ENCODE measurements at places on chromosomes 16 and 17. TPM values are rescaled to one million over a fixed set of nuclear protein-coding genes. Genes with fewer than 3 reads are reported as not detected.

DNA sequence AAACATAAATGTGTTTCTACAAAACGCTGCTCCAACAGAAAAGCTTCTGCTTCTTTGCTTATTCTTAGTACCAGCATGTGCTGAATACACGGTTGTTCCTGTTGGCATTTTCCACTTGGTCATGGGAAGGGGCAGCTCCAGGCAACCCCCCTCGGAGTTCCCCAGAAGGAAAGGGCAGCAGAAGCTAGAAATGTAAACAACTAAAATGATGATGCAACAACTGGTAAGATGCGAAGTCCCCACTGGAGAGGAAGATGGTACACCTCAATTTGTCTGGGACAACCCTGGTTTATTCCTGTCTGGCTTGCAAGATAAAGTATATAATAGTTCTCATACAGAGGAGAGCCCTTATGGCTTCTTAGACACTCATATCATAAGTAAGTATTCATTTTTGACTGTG lies 9.2 kb upstream of the CCL13 start:
- no peak for DNase-seq

DNA sequence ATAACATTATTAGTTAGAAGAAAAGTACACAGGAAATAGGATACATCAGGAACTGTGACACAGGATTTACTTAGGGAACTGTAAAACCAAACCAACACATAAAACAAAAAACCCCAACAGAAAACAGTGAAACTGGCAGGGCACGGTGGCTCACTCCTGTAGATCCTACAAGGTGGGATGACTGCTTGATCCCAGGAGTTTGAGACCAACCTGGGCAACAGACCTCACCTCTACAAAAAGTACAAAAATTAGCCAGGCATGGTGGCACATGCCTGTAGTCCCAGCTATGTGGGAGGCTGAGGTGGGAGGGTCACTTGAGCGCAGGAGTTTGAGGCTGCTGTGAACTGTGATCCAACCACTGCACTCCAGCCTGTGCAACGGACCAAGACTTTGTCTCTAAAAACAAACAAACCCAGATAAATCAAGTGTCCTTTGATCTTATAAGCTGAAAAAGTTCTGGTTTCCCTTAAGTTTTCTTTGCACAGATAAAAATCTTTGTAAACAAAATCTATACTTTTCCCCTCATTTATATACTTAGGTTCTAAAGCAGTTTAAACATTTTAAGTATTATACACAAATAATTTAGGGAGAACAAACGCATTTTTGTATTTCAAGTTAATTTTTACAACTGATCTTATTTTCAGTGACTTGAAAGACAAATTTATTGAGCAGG lies 111.5 kb upstream of the TOB1 start:
- no peak for DNase-seq

The NFE2L1 gene
- polyA plus RNA-seq, result 88.1 TPM

DNA sequence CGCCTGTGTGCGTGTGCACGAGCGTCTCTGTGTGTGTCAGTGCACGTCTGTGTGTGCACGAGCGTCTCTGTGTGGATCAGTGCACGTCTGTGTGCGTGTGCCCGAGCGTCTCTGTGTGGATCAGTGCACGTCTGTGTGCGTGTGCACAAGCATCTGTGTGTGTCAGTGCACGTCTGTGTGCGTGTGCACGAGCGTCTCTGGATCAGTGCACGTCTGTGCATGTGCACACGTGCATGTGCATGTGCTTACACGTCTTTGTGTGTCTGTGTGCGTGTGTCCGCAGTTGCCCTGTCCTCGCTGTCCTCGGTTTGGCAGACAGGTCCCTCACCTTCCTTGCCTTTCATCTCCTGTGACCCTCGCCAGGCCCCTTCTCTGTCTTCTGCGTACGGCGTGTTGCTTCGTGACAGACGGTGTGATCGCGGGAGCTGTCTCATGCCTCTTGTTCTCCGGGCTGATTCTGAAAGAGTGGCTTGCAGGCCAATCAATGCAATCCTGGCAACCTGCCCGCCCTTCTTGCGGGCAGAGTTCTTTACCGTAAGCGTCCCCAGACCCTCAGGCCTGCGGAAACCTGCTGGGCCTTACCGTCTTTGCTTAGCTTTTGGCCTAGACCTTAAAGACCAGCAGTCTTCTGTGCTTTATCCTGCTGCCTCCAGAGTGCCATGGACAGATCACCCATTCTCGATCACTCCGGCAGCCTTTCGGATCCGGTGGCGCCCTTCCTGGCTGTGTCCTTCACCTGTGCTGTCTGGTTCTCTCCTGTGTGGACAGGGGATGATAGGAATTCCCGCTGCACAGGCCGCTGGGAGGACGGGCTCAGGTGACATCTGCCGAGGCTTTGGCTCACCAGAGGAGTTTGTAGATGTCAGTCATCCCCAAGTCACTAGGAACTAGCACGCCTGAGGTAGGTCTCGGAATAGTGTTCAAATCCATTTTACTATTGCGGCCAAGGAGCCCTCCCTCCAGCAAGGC lies 18.5 kb downstream of the MLYCD start:
- DNase-seq, result no peak

DNA sequence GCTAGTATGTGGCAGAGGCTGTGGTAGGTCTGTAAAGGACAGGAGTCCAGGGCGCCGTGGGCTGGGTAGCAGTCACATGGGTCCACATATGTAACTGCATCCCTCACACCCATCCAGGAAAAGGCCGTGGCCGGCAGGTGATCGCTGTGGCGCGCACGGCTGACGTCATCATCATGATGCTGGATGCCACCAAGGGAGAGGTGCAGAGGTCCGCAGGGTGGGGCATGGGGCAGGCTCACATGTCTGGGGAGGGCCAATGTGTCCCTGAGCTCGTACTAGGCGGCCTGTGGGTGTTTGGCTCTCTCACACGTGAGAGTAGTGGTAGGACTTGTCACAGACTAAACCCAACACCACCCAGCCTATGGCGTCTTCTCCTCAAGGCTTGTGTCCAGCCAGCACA lies 9.0 kb upstream of the MYO15A start:
- DNase-seq, result no peak

- peak; percentile 33 for DNase-seq
These were observed 8.0 kb downstream of the FLYWCH1 start for GRCh38 chr16:2919511-2920255.

DNA sequence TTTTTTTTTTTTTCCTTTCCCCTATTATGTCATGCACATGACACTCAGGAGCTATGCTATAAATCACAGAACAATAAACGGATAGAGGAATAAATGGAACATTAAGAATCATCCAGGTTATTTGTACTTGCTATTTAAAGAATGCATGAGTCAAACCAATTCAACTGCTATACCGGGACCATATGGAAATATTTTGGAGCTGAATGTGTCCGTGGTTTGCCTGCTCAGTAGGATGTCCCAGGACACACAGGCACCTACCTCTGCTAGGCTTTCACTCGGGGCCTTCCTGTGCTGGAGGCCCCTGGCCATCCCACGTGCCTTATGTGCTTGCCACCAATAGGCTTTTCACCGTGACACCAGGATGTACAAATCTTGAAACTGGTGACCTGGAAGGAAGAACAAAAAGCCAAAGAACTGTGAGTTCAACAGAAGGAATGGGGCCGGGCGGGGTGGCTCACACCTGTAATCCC lies 15.3 kb upstream of the SEC14L1 start:
- DNase-seq, result no peak

- DNase-seq, result no peak
These were observed 116.5 kb downstream of the SOCS1 start for GRCh38 chr16:11139326-11140097.

The C17orf78 gene
- not detected for polyA plus RNA-seq

GRCh38 chr17:20026960-20027359 lies 17.8 kb downstream of the SPECC1 start:
- DNase-seq, result no peak

- no peak for DNase-seq
These were observed 104.1 kb upstream of the CORO6 start for GRCh38 chr17:29726715-29727252.

The MT1M gene
- polyA plus RNA-seq, result 97.7 TPM

The NPIPB9 gene
- polyA plus RNA-seq, result 1.4 TPM

The DYNLL2 gene
- 23.2 TPM for polyA plus RNA-seq

GRCh38 chr16:35306915-35307314 lies 1847.5 kb downstream of the TP53TG3F start:
- DNase-seq, result no peak

The SBK1 gene
- 5.2 TPM for polyA plus RNA-seq

DNA sequence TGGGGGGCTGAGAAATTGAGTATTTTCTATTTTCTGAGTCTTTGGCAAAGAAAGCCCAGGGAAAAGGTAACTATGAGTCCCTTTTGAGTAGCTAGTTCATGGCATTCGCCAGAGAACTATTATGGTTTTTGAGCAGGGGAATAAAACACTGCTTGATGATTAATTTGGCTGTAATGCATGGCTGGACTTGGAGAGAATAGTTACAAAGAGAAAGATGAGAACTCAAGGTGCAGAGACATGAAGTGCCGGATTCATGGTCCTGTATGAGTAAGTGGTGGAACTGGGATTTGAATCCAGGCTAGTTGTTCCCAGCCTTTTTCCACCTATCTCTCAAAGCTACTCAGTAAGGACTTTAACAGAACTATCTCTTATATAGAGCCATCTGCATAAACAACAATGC lies 266.6 kb downstream of the CA10 start:
- no peak for DNase-seq

DNA sequence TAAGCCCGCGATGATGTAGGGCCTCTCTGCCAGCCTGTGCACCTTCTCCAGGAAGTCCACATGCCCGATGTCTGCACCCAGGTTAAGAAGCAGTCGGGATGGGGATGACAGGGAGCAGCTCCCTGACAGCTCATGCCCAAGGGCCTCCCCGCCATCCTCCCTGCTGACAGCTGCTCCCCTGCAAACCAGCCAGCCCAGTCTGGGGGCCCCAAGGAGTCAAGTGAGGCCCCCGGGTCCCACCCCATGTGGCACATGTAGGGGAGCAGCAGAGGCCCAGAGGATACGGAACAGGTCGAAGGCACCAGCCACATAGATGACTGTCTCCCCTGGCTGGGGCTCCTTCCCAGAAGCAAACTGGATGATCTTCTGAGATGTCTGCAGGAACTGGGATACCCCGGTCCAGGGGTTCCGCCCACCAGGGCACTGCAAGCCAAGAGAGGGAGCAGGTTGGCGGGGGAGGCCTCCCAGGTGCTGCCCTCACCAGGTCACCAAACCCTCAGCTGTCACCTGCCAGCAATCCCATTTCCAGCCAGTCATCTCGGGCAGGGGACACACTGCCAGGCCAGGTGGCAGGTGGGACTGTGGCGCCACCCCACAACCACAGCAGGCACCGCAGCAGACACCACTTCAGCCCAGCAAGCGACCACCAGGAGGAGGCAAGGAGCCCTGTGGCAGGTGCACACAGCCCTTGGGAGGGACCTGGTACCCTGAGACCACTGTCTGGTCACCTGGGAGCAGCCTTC lies 4.6 kb downstream of the PCYT2 start:
- DNase-seq, result no peak

- DNase-seq, result no peak
These were observed 233.4 kb downstream of the STX8 start for GRCh38 chr17:9342225-9342624.

The SEPTIN12 gene
- polyA plus RNA-seq, result 0.14 TPM

DNA sequence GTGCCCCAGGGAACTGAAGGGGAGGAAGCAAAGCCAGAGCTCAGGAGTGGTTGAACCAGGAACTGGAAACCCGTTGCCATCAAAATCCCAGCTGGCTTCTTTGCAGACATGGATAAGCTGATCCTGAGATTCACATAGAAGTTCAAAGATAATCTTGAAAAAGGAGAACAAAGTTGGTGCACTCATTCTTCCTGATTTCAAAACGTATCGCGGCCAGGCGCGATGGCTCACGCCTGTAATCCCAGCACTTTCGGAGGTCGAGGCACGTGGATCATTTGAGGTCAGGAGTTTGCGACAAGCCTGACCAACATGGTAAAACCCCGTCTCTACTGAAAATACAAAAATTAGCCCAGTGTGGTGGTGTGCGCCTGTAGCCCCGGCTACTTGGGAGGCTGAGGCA lies 7.1 kb downstream of the RAP1GAP2 start:
- no peak for DNase-seq

DNA sequence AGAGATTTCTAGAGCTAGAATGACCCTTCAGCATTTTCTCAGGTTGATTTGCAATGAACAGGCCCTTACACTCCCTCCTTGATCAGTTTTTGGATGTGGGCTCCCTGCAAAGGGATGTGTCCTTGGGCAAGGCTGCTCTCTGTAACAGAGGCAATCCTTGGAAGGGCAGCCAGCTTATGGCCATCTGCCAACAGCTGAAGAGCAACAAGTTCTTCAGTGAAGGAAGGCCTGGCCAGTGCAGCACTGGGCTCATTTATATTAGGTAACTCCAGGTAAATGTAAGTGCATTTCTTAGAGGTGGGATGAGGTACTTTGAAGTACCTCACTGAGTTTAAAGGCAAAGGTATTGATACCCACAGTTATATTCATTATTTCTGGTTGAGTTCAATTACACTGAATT lies 114.3 kb upstream of the KCNJ16 start:
- DNase-seq, result no peak

All from thymus (tissue), 14 donors.